ENCODE measurements at places on chromosomes 1 and 21.

DNA sequence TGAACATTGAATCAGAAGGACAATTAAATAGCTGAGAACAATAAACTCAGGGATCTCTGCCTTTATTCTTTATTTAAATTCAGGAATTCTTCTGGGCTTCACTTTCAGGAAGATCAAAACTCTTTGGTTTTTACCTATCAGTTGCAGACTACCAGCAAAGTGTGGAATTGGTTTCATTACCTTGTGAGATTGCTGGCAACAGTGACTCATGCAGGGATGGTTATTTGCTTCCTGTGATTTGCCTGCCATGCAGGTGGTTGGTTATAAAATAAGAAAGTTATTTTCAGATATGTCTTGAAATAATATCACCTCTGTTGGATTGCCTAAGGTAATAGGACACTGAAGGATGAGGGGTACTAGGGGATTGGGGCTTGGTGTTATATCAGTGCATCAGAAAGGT is 204.6 kb downstream of the PTBP2 start:
- DNase-seq: no peak

DNA sequence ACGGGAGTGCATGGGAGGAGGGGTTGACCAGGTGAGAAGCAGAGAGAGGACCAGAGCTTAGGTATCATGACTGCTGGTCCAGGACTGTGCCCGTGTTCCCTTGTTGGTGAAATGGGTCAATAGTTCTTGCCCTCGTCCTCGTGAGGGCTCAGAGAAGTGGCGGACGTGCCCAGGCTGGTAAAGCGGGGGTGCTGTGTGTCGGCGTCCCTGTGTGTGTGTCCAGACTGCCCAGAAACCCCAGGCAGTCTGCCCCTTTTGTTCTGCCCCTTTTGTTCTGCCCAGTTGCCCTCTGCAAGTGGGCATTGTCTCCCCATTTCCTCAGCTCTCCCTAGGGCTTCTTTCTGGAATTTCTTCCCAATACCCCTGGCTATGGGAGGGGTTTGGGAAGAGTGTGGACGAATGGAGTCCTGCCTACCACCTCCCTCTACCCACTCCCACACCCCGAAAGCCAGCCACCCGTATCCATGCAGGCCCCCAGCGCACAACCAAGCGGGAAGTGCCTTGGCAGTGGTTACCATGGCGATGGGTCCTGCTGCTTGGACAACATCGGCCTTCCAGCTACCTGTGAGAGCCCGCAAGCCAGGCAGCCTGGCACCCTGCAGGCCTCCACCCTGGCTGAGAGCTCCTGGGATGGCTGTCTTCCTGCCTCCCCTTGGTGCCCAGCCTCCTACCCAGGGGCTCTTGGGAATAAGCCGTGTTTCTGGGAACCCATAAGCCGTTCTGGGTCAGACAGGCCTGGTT is 34.7 kb downstream of the ACOT11 start:
- DNase-seq: no peak

DNA sequence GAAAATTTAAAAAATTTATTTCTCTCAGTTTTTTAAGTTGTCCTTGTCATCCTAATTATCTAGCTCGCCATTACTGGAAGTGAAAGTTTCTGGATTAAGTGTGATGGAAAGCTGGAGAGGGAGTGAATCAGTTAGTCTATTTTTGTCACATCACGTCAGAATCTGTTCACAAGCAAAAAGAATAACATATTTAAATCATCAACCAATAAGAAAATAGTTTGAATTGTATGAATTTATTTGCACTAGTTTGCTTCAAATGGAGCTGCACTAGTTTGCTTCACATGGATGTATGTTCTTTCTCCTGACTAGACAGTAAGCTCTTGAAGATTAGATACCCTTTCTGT is 22.8 kb downstream of the PHC2 start:
- DNase-seq: no peak

- DNase-seq: no peak
Observed at GRCh38 chr21:36171741-36172331, 15.2 kb downstream of the DOP1B start.

All from activated T-helper 1 cell treated with anti-CD3 and anti-CD28 coated beads, Interleukin-2, amount 50 U/mL, for 16 hours (primary cell).